ENCODE measurements at places on chromosomes 2 and 18.

DNA sequence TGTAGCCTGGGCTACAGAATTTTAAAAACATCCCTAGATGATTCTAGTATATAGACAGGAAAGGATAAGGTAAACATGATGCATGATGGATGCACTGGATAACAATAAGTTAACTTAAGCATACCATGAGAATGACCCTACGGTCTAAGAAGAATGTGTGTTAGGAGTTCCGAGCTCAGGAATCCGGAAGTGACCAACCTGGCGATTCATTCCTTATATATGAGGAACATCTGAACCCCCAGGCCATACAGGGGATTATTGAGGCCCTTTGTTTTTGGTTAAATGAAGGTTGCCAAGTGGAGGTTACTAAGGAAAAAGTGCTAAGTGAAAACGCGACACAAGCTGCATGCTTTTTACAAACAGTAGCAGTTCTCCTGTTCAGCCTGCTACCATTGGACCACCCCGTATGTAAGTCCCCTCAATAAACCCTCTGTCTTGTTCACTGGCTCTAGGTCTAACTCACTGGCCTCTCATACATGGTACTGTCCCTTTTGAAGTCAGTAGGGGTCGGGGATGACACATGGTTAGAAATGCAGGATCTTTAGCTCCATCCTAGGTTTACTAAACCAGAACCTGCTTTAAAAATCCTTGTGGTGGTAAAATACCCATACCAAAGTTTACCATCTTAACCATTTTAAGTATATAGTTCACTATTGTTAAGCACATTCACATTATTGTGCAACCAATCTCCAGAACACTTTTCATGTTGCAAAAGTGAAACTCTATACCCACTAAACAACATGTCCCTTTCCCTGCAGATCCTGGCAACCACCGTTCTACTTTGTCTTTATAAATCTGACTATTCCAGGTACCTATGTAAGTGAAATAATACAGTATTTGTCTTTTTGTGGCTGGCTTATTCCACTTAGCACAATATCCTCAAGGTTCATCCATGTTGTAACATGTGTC, 111.0 kb upstream of the MAP4K3 start:
- no peak for DNase-seq

- no peak for DNase-seq
These were observed 68.7 kb downstream of the DNAJC10 start for GRCh38 chr2:182784777-182785176.

DNA sequence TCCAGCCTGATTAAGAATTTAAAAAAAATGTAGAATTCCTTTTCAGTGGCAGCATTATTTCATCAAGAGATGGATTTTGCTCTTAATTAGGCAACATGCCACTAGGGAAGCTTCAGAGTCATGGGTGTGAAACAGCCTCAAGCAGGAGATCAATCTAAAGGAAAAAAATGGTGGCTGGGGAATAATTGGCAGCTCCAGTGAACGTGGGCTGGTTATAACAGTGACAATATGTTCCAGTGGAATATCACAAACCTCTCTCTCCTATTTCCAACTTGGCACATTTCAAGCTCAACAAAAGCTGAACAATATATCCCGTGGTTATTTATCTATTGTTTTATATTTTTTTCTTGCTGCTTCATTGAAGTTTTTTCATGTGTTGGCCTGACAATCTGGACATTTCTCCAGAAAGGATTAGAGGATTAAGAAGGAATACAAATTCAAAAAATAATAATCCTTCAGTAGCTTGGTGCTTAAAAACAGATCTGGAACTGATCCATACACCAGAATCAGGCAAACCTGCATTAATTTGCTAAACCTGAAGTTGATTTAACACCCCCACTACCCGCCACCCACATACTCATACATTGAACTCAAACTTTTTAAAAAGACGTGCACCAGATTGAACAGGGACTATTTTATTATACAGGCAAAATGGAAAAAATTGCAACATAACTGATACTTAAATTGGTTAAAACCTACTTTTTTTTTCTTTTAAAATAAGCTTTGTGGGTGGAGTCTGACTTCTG, 255.9 kb upstream of the SPRED2 start:
- no peak for DNase-seq

- no peak for DNase-seq
These were observed 50.1 kb downstream of the BOLA3 start for GRCh38 chr2:74097574-74097973.

DNA sequence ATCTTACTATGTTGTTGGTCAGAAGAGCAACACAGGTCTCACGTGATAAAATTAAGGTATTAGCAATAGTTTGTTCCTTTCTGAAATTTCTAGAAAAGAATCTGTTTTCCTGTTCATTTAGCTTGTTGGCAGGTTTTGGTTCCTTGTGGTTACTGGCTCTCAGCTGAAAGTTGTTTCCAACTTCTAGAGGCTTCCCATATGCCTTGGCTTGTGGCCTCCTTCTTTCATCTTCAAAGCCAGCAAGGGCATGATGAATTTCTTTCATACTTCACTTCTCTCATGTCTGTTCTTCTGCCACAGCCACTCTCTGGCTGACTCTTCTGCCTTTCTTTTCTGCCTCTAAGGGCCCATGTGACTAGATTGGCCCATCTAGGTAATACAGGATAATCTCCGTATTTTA, 193.7 kb downstream of the TRIB2 start:
- DNase-seq, result no peak

DNA sequence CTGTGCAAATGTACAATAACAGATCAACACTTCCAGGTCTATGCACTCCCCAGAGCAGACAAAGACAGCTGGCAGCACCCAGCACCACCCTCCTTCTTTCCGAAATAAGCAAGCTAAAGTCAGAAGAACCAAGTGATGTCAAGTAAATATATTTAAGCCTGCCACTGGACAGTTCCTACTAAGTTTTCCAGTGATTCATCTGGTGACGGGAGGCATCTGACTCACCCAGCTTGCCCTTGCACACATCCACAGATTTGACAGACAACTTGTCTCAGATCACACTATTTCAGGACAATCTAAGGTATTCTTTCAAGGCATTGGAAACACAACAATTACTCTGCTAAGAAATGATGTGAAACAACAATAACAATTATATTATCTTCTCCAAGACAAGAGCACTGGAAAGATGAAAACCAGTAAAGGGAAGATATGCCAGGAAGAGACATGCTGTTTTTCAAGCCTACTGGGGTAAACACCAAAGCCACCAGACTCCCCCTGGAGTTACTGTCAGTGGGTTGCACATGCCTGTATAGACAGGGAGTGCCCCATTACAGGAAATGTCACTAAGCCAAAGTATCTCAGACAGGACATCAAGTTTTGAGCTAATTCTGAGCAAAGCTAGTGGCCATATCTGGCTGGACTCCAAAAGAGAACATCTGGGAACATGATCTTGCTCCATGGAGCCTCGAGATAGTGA, 287.9 kb upstream of the KLHL29 start:
- DNase-seq, result no peak

DNA sequence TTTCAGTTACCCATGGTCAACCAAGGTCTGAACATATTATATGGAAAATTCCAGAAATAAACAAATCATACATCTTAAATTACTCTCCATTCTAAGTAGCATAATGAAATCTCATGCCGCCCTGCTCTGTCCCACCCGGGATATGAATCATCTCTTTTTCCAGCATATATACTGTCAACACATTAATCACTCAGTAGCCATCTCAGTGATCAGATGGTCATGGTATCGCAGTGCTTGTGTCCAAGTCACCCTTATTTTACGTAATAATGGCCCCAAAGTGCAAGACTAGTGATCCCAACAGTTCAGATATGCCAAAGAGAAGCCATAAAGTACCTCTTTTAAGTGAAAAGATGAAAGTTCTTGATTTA, 43.8 kb downstream of the OSBPL6 start:
- no peak for DNase-seq

DNA sequence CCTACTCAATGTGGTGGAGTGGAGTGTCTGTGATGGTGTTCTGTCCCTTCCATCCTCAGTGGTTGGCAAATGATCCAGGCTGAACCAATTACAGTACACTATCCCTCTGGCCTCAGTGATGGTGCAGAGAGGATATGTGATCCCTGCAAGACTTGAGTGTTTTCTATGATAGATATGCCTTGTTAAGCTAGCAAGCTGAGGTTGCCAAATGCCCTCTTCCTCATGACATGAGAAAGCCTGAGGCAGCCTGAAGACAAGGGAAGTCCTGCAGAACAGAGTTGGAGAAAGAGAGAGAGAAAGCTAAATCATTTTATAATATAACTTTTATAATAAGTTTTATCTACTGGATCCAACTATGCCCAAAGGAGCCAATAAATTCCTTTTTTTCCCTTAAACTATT, 41.6 kb upstream of the GORASP2 start:
- DNase-seq, result no peak

DNA sequence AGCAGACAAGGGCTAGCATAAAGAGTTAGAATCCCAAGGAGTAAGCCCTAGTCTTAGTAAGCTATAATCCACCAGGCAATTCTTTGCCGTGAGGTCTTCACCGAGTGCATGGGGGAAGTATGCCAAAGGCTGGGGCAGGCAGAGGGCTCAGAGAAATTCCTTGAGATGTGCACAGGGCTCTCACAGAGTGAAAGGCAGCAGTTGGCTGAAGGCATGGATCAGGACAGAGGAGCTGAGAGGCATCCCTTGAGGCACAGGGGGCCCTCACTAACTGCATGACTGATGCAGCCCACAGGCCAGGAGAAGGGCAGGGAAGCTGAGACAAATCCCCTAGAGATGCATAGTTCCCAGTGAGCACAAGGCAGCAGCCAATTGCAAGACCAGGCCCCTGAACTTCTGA, 34.1 kb downstream of the PTH2R start:
- DNase-seq, result no peak

DNA sequence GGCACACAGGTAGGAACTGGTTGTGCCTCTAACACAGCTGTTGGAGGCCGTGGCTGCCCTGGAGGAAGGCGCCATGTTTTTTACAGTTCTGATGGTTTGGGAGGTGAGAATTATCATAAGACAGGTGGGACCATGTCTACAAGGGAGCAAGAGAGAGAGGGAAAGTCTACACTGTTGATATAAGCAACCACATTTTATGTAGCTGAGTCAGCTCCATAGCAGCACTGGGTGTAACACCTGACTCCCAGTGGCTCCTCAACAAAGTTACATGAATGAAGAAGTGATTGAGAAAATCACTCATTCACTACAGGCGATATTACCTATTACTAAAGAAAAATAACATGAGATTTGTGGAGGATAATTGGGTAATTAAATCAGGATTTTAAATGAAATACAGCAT, 41.3 kb upstream of the ACAA2 start:
- no peak for DNase-seq

GRCh38 chr18:7273301-7273921, 42.5 kb downstream of the LRRC30 start:
- DNase-seq, result no peak

DNA sequence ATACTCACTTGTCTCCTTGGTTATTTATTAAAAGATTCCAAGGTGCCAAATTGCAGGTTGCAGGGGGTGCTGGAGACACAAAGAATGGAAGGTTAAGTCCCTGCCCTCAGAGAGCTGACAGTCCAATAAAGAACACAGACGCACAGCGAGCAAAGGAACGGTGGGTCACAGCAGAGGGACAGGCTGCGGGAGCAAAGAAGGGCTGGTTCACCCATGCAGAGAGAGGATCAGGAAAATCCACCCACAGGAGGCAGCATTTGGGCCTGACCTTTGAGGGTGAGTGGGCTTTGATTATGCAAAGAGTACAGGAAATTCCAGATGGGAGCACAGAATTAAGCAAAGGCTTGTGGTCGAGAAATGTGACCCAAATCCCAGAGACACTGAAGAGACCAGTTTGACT, 45.0 kb downstream of the ZBTB7C start:
- DNase-seq, result no peak

DNA sequence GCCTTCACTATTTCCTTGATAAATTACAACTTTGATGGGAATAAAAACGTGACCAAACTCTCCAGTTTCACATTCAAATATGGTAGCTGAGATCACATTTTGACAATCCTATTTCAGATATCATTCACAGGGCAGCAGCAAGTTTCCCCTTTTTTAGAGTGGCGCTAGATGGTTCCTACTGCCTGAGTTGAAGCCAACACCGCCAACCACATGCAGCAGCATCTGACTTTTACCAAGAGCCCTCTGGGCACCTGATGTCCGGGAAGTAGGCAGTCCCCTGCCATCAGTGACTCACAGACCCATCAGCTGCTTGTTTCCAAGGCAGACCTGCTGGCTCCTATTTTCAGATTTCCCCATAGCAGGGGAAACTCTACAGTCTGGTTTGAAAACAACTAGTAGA, 4.0 kb upstream of the MREG start:
- peak; percentile 32 for DNase-seq

GRCh38 chr2:145079641-145080040, 559.7 kb upstream of the ZEB2 start:
- no peak for DNase-seq

GRCh38 chr2:133561045-133561852, 7.0 kb downstream of the NCKAP5 start:
- no peak for DNase-seq

DNA sequence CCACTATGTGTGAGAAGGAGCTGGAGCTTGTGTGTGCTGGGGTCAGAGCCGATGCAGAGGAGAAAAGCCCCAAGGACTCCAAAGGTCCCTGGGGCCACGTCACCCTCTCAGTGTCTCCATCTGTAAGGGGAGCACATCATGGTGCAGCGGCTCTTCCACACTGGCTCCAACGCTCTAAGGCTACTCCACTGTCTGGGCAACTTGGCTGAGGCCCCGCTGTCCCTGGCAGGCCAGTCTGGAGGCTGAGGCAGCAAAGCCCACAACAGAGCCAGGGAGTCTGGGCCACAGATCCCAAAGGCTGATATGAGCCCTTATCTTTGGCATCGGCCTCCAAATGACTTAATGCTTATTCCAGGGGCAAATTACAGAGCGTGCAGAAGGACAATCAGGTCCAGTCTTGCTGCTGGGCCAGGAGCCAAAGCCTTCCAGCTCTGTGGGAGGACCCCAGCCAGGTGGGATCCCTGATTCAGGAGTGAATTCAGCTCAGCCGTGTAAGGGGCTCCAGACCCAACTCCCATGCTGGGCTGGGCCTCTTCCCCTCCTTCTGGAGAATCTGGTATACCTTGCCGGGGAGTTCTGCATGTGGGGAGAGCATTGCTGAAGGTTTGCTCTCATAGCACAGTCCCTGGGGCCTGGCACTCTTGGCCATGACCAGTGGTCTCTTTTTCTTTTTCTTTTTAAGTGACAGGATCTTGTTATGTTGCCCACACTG, 1.8 kb upstream of the DUSP2 start:
- DNase-seq, result no peak
